ENCODE measurements at places on chromosomes 11 and 22. TPM values are rescaled to one million over a fixed set of nuclear protein-coding genes. Genes with fewer than 3 reads are reported as not detected.

DNA sequence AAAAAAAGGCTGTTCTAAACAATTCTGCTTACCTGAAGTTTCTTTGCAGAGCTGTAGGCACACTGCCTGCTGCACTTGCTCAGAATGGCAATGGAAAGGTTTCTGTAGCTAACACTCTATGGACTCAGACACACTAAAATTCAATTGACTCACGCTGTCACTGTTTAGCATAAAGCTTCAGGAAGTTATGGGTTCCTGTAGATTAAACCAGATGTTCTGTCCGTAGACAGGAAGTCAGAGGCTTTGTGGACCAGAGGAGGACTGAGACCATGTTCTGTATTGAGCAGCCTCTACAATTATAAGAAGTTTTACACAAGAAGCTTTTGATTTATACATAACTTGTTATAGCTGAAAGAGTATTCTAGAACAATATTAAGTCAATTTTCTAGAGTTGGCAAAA, 70.4 kb downstream of the GLYATL1 start:
- no peak overlapping the region for H3K4me3 ChIP-seq
- peaks cover 3% of the 10 kb centered on the region for H3K36me3 ChIP-seq
- no peak for DNase-seq
- no peak overlapping the region for H3K27ac ChIP-seq
- no peaks in the 10 kb centered on the region for H3K4me1 ChIP-seq

DNA sequence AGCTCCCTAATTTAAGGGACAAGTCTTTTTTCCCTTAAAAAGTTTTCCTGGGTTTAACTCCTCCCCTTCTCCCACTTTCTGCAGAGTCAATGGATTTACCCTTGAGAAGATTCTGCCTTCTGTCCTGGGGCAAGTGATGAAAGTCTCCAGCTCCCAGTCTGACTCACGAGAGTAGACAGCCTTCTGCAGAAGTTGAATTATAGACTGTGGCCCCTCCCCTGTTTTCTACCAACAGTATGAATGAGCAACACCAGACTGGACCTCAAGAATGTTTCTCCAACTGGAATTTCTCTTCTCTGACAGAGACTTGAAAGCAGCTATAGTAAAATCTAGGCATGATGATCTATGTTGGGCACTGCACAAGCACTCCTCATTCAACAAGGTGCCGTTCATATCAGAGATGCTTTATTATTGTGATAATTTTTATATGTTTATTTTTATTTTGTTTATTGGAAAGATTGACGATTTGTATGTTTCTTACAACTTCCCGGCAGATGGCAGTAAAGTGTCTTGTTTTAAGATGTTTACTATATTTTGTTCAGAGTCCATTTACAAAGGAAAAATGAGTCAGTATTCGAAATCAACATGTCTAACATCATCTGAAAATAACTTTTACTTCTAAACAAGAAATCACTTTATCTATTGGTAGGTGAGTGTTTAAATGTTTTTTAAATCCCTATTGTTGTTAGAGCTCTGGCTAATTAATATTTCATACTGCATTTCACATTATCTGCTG, 56.6 kb downstream of the LMO2 start:
- H3K4me1 ChIP-seq: no peaks in the 10 kb centered on the region
- DNase-seq: no peak
- no peaks in the 10 kb centered on the region for H3K36me3 ChIP-seq
- H3K4me3 ChIP-seq: no peak overlapping the region
- no peak overlapping the region for H3K27ac ChIP-seq

Gene OR5A1
- not detected for total RNA-seq

- no peaks in the 10 kb centered on the region for H3K27me3 ChIP-seq
- no peak for DNase-seq
- no peaks in the 10 kb centered on the region for H3K36me3 ChIP-seq
- H3K4me1 ChIP-seq: no peaks in the 10 kb centered on the region
- no peak overlapping the region for H3K27ac ChIP-seq
Measured at GRCh38 chr11:6249770-6250555, 9.7 kb upstream of the CCKBR start.

Measured in H9 (cell line).